Activated CD8-positive, alpha-beta memory T cell treated with anti-CD3 and anti-CD28 coated beads for 48 hours (primary cell): ENCODE measurements at places on chromosomes 13 and 19.

DNA sequence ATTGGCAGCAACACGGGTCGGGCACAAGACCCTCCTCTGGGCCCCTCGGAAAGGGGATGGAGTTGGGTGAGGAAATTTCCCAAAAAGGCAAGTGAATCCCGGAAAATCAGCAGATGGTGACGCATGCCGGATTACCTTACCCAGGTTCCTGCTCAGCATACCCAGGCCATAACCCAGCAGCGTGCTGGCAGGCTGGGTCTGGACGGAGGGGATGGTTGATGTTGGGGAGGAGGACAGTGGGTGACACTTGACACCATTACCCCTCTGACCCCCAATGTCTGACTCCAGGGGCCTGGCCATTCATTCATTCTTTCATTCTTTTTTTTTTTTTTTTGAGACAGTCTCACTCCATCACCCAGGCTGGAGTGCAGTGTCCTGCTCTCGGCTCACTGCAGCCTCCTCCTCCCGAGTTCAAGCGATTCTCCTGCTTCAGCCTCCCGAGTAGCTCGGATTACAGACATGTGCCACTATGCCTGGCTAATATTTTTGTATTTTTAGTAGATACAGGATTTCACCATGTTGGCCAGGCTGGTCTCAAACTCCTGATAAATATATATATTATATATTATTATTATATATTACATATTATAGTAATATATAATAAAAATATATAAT is 799 bp downstream of the PVR start:
- no peak for DNase-seq

- DNase-seq, result no peak
Observed at GRCh38 chr13:77810430-77810829, 108.2 kb downstream of the EDNRB start.

DNA sequence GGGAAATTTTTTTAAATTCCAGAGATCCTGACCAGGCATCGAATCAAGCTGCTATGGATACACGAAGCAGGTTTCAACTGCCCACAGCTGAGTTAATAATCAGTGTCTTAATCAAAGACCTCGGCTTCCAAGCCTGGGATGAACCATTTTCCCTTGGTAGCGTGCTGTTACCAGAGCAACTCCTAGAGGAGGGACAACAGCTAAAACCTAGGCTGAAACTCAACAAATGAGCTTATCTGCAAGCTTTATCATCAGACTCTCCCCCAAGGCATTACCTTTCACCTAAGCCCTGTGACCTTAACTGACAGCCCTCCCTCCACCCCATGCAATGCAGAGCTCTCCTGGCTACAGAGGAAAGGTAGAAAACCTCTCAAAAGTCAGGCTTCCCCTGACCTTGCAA is 39.7 kb downstream of the RCBTB1 start:
- no peak for DNase-seq

DNA sequence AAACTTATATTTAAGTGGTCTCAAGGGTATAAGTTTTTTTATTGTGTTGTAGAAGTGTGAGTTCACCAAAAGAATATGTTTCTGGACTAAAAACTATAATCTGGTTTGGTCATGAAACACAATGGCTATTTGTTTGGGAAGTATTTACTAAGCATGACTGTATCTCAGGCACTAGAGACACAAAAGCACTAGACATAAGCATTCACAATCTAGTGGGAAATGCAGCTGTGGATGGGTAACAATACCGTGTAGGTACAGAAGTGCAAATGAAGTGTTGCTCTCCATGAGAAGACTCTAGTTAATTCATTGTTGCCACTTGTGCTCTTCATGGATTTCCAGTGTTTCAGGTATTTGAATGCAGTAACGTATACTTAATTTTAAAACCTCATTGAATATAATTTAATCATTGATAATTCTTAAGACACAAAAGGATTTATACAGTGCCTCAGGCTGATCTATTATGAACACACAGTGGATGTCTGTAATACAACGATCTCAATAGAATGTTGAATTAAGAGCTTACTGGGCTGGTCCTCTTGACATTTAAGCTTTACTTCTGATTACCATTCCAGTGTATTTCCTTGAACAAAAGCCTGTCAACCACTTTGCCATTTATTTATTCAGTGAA is 50.9 kb downstream of the TPT1 start:
- DNase-seq, result no peak

DNA sequence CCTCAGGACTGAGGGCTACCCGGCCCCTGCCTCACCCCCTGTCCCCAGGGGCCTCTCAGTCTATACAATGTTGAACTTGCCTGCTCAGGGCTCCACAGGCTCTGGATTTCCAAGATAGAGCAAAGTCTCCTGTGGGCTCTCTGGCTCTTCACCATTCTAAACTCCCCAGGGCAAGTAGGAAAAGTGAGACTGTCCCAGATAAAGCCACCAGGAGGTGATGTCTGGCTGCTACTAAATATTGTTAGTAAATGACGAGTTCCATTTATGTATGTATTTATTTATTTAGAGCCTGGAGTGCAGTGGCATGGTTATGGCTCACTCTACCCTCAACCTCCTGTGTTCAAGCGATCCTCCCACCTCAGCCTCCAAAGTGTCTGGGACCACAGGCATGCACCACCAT is 73.6 kb upstream of the SIAH3 start:
- DNase-seq, result no peak

GRCh38 chr19:30649934-30650614 is 277.9 kb downstream of the ZNF536 start:
- no peak for DNase-seq

DNA sequence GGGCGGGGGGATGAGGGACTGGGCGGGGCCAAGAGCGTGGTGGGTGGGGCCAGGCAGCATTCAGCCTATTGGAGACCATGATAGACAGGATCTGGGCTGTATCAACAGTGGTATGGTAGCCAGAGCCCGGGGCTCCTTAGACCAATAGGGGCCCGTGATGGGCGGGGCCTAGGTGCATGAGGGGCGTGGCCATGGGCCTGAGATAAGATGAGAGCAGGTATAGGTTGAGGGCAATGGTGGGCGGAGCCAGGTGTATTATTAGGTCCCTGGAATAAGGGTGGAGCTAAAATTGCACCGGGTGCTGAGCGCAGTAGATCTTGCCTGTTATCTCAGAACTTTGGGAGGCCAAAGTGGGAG is 5.3 kb downstream of the ABCA7 start:
- no peak for DNase-seq

DNA sequence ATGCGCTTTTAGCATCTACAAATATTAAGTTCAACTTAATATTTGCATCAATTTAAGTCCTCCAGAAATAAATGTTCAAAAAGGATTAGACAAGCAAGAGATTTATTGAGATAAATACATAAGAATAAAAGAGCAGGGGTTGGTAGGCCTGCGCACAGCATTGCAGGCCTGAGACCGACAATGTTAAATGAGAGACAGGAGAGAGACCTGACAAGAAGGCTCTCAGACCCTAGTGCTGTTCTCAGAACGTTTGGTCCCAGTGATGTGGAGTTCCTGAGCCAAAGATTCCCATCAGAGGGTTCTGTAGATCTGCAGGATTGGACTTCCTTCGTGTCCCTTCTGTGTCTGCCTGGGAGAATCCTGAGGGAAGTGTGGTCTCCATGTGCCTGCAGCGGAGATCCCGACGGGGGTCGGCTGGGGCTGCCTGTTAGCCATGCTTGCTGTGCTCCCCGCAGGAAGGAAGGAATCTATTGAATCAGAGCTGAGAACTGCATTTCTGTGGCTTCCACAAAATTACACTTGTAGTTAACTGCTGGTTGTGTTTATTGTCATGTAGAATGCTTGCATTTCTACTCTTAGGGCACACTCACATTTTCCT is 369.9 kb upstream of the SLC10A2 start:
- DNase-seq, result no peak

DNA sequence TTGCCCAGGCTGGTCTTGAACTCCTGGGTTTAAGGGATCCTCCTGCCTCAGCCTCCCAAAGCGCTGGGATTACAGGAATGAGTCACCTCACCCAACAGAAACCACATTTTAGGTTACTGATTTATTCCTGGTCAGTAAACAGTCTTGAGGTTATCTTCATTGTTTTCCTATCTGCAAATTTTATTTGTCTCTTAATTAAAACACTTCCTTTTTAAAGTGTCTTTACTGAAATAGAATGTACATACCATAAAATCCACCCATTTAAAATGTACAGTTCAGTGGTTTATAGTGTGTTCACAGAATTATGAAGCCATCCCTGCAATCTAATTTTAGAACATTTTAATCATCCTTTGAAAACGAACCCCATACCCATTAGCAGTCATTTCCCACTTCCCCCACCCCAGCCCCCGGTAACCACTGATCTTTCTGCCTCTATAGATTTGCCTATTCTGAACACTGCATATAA is 63.0 kb downstream of the MAP4K1 start:
- DNase-seq, result no peak

- DNase-seq, result no peak
Observed at GRCh38 chr19:41695745-41696144, 7.7 kb upstream of the CEACAM7 start.

DNA sequence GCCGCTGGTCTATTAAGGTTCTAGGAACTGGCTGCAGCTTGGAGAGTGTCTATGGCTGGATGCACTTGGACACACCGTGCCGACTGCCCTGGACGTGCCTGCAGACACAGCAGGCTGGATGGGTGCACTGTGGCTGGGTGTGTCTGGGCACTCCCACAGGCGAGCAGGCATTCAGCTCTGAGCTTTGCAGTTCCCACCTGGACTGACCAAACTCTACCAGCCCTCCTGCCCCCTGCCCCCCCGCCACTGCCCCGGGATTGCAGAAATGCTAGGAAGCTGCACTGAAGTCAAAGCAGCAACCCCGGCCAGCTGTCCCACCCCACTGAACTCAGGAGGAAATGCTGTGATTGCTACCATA is 7.0 kb upstream of the LRP3 start:
- no peak for DNase-seq

GRCh38 chr19:7681340-7682174 is 924 bp downstream of the TRAPPC5 start:
- peak; percentile 59 for DNase-seq
